Left renal cortex interstitium (tissue), 4 donors: ENCODE measurements at places on chromosomes 4 and X. TPM values are rescaled to one million over a fixed set of nuclear protein-coding genes. Genes with fewer than 3 reads are reported as not detected.

Gene PRKG2
- 1.4 TPM for polyA plus RNA-seq

Gene LRCH2
- polyA plus RNA-seq = 12.6 TPM

Gene CPE
- polyA plus RNA-seq = 86.9 TPM

Gene VCX2
- not detected for polyA plus RNA-seq

Gene FAM90A26
- not detected for polyA plus RNA-seq

Gene SPANXN3
- not detected for polyA plus RNA-seq

Gene FGF16
- polyA plus RNA-seq = 0.09 TPM

Gene HAUS7
- polyA plus RNA-seq = 28.7 TPM

Gene GC
- polyA plus RNA-seq = 0.26 TPM

Gene PGM2
- polyA plus RNA-seq = 36.6 TPM

Gene CLGN
- polyA plus RNA-seq = 3.9 TPM

Gene GYPE
- polyA plus RNA-seq = 2.9 TPM

Gene GAGE2A
- not detected for polyA plus RNA-seq

Gene MAGEA6
- polyA plus RNA-seq = not detected

Gene NCAPG
- 26.3 TPM for polyA plus RNA-seq

Gene TNIP3
- 0.79 TPM for polyA plus RNA-seq

Gene GRK4
- 7.6 TPM for polyA plus RNA-seq

Gene ADGRG4
- not detected for polyA plus RNA-seq

Gene RHOH
- 0.91 TPM for polyA plus RNA-seq

Gene DRD5
- polyA plus RNA-seq = 0.69 TPM

Gene GABRE
- 10.4 TPM for polyA plus RNA-seq

Gene ARR3
- polyA plus RNA-seq = 0.31 TPM

Gene TMEM35A
- 9.7 TPM for polyA plus RNA-seq

Gene TMEM150C
- 26.5 TPM for polyA plus RNA-seq

Gene SOD3
- 10.8 TPM for polyA plus RNA-seq

Gene PDZD4
- 7.7 TPM for polyA plus RNA-seq

Gene BMPR1B
- polyA plus RNA-seq = 20.4 TPM

Gene GPC4
- 18.9 TPM for polyA plus RNA-seq

Gene GABRG1
- 0.16 TPM for polyA plus RNA-seq

Gene RENBP
- 19.4 TPM for polyA plus RNA-seq

Gene CCDC160
- 12.2 TPM for polyA plus RNA-seq

Gene KIF4A
- 16.1 TPM for polyA plus RNA-seq

Gene EVC
- polyA plus RNA-seq = 64.6 TPM

Gene HTN1
- not detected for polyA plus RNA-seq

Gene SYP
- polyA plus RNA-seq = 3.4 TPM

Gene BEX4
- 158 TPM for polyA plus RNA-seq

Gene ZNF711
- 61.7 TPM for polyA plus RNA-seq

Gene PNMA3
- polyA plus RNA-seq = 16.9 TPM

Gene REPS2
- polyA plus RNA-seq = 18.9 TPM

Gene RTL3
- polyA plus RNA-seq = not detected

Gene GAGE12H
- polyA plus RNA-seq = not detected

Gene GRPR
- 0.33 TPM for polyA plus RNA-seq

Gene SPOCK3
- polyA plus RNA-seq = 7.3 TPM

Gene NXF3
- polyA plus RNA-seq = 0.16 TPM

Gene SMR3B
- polyA plus RNA-seq = not detected

Gene SMARCAD1
- 62.6 TPM for polyA plus RNA-seq

Gene FGG
- not detected for polyA plus RNA-seq

Gene ZNF630
- 3.8 TPM for polyA plus RNA-seq

Gene SCML2
- 9.2 TPM for polyA plus RNA-seq
